ENCODE measurements at places on chromosomes 13 and 19.

GRCh38 chr13:96781141-96781540, 213.1 kb downstream of the OXGR1 start:
- no peak for DNase-seq

DNA sequence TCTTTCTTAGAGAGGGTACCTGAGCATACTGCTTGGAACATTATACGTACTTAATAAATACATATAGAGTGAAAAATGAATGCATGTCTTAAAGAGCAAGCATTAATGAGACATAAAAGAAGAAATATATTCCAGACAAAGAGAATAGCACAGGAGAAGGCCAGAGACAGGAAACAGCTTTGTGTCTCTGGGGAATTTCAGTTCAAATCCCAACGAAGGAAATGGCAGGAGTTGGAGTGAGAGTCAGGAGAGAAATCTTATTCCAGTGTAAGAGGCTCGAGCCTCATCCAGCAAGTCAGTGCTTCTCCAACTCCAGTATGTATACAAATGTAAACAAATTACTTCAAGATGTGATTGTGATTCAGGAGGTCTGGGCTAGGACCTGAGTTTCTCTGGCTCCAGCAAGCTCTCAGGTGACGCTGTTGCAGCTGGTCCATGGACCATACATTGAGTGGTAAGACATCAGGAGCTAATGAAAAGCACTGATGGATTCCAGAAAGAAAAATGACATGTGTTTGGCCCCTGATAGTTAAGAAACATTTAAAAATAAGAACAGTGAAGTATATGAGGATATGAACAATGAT, 108.2 kb downstream of the RAP2A start:
- no peak for DNase-seq

GRCh38 chr13:38943231-38943630, 47.4 kb downstream of the STOML3 start:
- DNase-seq = no peak

- DNase-seq = no peak
Observed at GRCh38 chr13:40494513-40494912, 171.9 kb downstream of the FOXO1 start.

GRCh38 chr19:48443731-48444128, 2.1 kb upstream of the GRWD1 start:
- no peak for DNase-seq

- DNase-seq = no peak
Observed at GRCh38 chr19:19578252-19578651, 40.2 kb downstream of the CILP2 start.

GRCh38 chr19:10173527-10173926, 21.2 kb downstream of the DNMT1 start:
- no peak for DNase-seq

GRCh38 chr19:952680-953444, 27.0 kb downstream of the ARID3A start:
- DNase-seq = no peak

DNA sequence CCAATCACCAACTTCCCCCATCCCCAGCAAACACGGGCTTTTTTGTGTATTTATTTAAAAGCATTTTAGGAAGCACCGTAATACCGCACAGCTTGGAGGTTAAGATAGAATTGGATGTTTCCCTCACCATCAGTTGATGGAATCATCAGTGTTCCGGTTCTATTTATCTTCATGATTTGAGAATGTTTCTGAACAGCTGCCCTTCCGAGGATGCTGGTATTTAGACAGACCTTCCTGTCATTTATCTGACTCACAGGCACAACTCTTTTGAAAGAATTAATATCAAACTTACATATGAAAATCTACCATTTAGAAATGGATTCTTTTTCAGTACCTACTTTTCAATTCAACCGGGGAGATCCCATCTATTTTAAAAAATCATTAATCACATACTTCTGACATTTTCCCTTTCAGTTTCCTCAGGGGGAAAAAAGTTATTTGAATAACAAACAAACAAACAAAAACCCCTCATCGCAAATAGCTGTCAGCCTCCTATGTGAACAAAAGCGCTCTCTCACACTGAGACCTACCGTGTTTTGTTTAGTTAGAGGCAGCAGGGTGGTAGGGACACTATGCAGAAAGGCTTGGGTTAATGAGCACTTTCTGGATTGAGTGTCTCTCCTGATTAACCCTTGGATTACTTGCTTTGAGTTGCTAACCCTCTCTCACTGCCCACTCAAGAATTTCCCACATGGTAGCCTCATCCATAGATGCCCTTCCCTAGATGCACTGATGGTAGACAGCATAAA, 189.3 kb downstream of the TM9SF2 start:
- DNase-seq = no peak

GRCh38 chr19:54896036-54896435, 9.9 kb upstream of the NCR1 start:
- no peak for DNase-seq

DNA sequence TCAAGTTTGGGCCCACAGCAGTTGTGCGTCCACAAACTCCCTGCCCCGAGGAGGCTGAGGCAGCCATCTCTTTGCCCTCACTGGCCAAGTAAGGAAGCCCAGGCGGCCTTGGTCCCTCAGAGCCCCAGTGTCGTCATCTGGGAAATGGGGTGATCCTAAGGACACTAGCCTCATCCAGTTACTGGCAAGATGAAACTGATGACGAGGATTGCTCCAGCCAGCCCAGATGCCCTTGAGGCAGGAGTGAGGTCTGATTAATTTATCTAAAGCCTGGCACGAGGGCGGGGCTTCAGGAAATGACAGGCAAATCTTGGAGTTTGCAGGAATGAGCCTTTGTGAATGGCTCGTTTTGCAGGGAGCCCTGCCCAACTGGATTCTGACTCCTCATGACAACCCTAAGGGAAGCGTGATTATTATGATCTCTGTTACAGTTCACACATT, 5.6 kb downstream of the LIPE start:
- no peak for DNase-seq

- no peak for DNase-seq
Observed at GRCh38 chr13:94950303-94950702, 238.0 kb upstream of the SOX21 start.

- DNase-seq = no peak
Observed at GRCh38 chr13:113091891-113092775, 13.5 kb upstream of the F7 start.

DNA sequence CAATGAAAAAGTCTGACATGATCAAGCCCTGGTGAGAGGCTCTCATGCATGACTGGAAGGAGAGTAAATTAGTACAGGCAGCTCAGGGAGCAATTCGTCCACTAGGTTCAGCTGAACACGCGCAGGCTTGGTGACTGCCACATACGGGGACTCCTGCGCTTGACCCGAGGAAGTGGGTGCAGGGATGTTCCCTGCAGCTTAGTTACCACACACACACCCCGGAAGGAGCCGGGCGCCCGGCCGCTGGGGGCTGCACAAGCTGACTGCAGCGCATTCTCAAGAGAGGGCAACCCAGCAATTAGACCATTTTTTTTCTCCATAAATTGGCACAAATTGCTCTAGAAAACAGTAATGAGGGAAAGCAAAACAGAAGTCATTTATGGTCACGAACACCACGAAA, 23.0 kb upstream of the MIER2 start:
- DNase-seq = no peak

DNA sequence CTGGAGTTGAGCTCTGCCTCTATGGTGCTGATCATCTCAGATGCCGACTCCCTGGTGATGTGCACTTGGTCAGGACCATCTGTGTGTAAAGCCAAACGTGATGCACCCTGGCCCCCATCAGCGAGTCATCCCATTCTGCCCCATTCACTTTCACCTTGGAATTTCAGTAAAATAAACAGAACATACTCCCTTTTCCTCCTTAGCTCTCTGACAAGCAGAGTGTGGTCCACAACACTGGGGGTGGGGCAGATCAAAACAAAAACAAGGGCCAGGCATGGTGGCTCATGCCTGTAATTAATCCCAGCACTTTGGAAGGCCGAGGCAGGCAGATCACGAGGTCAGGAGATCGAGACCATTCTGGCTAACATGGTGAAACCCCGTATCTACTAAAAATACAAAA, 12.3 kb downstream of the CEACAM20 start:
- no peak for DNase-seq

DNA sequence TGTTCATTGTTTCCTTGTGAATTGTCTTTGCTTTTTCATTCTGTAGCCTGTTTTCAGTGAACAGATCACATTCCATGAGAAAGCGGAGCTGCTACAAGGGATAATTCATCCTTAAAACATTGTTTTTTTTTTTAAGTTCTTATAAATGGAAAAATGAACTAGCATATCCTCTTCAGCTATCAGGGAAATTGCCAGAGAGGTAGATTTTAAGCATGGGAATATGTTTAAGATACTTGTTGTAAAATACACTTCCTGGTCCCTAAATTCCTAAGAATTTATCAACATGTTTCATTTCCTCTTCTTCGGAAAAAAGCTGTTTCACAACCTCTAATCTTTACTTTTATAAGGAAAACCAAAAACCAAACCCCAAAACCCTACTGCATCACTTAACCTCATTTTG, 238.0 kb downstream of the POSTN start:
- no peak for DNase-seq

DNA sequence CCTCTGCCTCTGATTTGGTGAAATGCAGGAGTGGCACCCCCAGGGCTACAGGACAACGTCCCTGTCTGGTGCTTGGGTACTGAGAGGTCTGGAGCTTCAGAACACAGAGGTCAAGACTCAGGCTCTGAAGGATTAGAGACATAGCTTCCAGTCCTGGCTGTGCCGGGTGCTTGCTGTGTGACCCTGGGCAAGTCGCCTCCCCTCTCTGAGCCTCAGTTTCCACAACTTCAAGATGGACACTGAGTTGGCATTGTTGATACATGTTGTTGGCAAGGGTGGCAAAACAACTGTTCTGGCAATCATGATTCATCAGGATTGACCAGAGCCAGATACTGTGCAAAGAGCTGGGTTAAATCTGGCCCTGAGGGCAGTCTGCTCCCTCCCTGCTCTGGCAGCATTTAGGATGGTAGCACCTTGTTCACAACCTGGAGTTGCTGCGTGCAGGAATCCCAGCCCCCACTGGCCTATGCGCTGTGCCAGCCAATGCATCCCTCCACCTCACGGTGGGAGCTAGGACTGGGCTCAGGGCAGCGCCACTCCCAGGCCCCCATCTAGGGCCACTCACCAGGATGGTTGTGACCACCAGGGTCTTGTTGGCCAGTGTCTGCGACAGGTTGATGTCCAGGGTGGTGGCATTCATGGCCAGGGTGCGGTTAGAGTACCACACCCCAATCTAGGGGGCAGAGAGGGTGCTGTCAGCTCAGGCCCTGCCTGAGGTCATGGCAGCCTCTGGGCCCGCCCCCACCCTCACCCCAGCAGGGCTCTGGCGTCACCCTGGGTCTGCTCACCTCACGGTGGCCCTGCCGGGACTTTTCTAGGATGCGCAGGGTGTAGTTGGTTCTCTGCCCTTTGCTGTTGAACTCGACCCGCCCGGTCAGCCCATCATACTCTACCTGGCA, 16.7 kb downstream of the GRIK5 start:
- DNase-seq = no peak

GRCh38 chr19:6678690-6679109, 8.7 kb upstream of the TNFSF14 start:
- no peak for DNase-seq

GRCh38 chr19:4639531-4640246, 373 bp downstream of the TNFAIP8L1 start:
- no peak for DNase-seq

DNA sequence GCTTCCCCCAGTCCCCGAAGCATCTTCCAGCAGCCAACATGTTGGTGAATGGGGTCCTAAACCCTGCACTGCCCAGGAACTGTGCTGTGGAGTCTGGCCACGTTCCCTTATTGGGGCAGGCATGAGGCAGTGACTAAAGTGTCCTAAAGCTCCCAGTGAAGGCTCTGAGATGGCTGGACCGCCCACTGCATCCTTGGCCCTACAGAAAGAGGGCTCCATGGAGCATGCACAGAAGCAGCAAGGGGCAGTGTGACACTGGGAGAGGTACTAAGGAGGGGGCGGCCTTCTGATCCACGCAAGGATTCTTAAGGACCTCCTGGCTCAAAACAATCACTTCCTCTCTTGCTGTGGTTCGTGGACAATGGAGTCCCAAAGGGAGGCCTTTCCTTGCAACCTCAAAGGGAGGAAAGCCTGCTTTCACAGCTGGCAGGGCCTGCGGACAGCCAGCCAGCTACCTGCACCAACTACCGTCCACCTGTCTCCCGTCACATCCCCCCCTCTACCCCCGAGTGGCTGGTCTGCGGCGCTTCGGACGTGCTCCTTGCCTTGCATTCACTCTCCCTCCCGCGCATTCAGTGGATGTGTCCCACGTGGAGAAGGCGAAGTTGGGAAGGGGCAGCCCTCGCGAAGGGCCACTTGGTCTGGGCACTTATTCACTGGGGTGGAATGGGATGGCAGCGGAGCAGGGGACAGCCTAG, 63.9 kb upstream of the STARD13 start:
- no peak for DNase-seq

DNA sequence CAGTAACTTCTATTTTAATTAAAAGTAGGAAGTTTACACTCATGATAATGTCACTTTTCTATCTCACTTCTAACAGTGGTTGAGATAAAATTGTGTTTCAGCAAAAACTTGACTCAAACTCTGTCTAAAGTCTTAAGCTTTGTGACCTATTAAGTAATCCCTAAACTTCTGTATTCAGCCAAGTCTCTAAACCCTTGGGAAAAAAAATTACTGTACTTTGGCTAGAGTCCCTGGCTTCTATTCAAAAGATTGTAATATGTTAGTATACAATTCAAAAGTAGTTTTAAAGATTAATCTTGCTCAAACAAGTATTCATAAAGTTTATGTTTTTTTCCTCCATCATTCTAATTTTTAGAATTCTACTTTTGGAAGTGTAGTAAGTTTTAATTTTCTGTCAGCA, 1248.8 kb downstream of the UQCRFS1 start:
- DNase-seq = no peak

- DNase-seq = no peak
Observed at GRCh38 chr19:4910594-4911281, 1.4 kb downstream of the UHRF1 start.

DNA sequence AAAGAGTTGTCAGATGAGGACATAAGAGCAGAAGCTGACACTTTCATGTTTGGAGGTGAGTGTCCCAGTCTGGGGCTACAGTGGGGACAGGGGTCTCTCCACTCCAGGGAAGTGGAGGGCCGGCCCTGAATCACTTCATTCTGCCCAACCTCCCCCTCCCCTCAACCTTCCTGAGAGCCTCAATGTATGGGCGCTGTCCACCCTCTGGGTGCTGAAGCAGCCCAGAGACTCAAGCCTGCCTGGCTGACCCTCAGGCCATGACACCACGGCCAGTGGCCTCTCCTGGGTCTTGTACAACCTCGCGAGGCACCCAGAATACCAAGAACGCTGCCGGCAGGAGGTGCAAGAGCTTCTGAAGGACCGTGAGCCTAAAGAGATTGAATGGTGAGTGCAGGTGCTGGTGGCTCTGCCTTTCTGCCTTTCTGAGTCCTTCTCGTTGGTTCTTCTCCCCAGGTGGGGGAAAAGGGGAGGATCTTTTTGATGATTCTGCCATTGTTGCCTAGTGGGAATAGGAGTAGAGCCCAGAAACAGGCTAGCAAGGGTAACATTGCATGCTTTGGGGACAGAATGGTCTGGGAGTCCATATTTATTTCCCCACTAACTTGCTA, 8.8 kb downstream of the CYP4F8 start:
- DNase-seq = no peak

GRCh38 chr19:40466219-40466984, 399 bp upstream of the SPTBN4 start:
- no peak for DNase-seq

GRCh38 chr13:28505543-28506135, 10.7 kb upstream of the FLT1 start:
- no peak for DNase-seq
